ENCODE measurements at places on chromosomes 13 and 19.
A peak's percentile ranks its signal among the peaks of the same experiment; 100 is the strongest.

- no peak for DNase-seq
Measured at GRCh38 chr19:32824916-32825608, 44.5 kb downstream of the SLC7A9 start.

DNA sequence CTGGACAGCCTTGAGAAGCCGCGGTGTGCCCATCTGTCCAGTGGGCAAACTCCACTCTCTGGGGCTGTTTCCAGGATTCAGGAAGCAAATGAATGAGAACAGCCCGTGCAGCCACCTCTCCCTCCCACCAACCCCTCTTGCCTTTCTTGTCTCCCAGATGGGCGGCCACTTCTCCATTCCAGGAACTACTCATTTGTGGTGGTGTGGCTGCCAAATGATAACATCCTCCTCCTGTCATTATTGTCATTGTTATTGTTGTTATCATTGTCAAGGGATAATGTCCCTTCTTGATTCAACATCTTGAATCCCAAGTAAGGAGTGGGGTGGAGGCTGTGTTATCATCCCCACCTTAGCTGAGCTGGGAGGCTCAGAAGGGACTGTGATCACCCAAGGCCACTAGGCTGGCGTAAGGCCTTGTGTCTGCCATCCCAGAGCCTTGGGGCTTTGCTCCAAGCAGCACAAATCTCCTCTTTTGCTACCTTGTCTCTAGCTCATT is 1.6 kb downstream of the DNM2 start:
- no peak for DNase-seq

- no peak for DNase-seq
Measured at GRCh38 chr19:29308977-29309590, 96.1 kb upstream of the UQCRFS1 start.

DNA sequence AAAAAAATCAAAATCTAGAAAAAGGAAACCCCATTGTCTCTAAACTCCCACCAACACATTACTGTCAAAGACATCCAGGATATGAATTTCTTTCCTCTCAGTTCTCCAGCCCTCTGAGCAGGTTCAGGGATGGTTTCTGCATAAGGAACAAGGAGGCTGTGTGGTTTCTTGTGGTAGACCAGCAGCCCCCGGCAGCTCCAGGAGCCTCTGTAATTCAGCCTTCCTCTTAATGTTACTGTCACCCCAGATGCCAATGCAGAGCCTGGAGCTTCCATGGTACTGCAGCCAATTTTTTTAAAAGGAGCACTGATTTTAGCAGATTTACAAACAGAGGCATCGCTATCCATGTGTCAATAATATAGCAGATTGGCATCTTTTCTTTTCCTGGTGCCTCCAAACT is 100.6 kb upstream of the FAM216B start:
- no peak for DNase-seq

GRCh38 chr19:2315818-2316353 is 7.9 kb upstream of the LINGO3 start:
- no peak for DNase-seq

DNA sequence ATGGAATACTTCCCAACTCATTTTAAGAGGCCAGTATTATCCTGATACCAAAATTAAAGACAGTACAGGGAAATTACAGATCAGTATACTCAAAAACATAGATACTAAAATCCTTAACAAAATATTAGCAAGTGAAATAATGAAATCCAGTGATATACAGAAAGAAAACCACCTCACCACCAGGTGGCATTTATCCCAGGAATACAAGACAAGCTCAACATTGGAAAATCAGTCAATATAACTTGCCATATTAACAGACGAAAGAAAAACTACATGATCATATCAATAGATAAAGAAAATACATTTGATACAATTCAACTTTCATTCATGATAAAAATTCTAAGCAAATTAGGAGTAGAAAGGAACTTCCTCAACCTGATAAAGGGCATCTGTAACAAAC is 6.7 kb upstream of the GNA15 start:
- DNase-seq = no peak

DNA sequence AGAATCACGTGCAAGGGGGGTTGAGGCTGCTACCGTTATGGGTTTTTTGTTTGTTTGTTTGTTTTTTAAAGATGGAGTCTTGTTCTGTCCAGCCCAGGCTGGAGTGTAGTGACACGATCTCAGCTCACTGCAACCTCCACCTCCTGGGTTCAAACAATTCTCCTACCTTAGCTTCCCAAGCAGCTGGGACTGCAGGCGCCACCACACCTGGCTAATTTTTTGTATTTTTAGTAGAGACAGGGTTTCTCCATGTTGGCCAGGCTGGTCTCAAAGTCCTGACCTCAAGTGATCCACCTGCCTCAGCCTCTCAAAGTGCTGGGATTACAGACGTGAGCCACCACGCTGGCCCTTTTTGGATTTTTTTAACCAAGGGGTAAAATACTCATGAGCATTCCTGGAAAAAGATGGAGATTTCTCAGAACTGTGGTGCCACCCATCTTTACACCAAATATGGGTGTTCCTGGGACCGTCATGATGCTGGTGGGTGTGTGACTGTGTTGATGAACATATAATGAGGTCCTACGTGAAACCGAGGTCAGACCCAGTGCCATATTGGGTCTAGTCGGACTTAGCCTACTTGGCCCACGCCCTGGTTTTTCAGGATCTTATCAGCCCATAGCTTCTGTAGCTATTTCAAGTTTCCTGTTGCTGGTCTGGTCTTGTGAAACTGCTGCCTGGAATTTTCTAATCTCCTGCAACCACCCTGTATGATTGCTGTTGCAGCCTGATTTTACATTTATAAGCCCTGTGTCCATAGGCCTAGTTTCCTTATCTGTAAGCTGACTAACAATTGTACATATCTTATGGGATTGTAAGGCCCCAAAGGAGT is 6.2 kb downstream of the PPP1R15A start:
- no peak for DNase-seq

GRCh38 chr13:60018536-60018935 is 145.2 kb downstream of the DIAPH3 start:
- DNase-seq = no peak

DNA sequence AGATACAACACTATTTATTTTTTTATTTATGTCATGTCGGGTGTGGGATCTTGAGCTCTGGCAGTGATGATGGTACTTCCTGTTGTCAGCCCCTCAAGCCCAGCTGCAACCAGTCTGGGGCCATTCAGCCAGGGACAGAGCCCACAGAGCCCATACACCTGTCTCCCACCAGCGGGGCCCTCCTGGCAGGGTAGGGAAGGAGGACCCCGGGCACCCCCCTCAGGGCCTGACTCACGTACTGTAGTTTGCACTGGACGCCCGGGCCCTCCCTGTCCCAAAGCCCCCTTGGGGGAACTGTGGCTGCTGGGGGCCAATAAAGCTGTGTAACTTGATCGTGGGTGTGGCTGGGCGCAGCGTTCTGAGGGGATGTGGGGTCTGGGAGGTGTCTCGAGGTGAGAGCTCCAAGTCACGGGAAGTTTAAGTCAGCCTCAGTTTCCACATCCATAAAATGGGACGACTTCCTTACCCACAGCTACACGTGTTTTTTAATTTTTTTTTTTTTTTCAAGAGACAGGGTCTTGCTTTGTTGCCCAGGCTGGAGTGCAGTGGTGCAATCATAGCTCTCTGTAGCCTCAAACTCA is 9.5 kb downstream of the ATG4D start:
- DNase-seq = no peak

DNA sequence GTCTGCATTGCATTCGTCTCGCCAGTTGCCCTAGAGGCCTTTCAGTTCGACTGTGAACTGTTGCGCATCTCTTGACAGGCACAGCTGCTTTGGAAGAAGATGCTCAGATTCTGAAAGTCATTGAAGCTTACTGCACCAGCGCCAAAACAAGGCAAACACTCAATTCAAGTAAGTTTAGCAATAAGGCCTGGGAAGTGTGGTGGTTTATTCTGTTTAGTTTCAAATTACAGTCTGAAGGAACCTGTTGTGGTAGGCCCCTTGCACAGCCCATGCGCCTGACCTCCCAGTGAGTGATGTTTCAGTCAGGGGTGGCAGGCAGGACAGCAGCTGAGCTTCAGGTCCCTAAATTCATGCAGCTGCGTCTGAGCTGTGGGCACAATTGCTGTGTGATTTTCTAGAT is 32.2 kb upstream of the TEX29 start:
- DNase-seq = no peak

GRCh38 chr19:48102870-48103751 is 7.5 kb downstream of the PLA2G4C start:
- no peak for DNase-seq

GRCh38 chr13:102999499-102999898 is 66.7 kb downstream of the SLC10A2 start:
- DNase-seq = no peak

DNA sequence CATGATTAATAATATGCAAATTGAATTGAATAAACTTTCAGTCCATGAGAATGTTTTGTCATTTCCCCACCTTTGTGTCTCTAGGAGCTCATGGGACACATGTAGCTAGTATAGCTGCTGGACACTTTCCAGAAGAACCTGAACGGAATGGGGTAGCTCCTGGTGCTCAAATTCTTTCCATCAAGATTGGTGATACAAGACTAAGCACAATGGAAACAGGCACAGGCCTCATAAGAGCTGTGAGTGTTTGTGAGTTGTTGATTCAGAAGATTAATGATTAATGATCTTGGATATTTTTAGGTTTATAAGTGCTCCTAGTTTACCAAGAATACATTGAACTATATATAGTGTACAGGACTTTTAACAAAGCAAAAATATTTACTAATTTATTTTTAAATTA is 30.1 kb downstream of the TPP2 start:
- no peak for DNase-seq

DNA sequence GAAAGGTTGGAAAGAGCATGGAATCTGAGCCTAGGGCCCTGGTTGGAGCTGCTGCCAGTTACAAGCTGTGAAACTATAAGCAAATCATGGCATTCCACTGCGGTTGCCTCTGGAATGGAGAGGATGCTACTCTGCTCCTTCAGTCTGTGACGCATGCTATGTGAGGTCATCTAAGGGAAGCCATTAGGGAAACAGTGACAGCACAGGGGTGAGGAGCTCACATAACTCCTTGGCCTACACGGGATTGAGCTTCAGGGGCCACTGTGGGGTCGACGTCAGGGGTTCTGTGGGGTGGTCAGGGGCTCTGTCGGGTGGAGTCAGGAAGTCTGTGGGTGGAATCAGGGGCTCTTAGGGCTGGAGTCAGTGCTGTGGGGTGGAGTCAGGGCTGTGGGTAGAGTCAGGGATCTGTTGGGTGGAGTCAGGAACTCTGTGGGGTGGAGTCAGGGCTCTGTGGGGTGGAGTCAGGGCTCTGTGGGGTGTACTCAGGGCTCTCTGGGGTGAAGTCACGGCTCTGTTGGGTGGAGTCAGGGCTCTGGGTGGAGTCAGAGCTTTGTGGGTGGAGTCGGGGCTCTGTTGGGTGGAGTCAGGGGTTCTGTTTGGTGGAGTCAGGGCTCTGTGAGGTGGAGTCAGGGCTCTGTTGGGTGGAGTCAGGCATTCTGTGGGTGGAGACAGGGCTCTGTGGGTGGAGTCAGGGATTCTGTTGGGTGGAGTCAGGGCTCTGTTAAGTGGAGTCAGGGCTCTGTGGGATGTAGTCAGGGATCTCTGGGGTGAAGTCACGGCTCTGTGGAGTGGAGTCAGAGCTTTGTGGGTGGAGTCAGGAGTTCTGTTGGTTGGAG is 35.8 kb upstream of the MEDAG start:
- no peak for DNase-seq

- DNase-seq = no peak
Measured at GRCh38 chr13:44147233-44147632, 226.4 kb upstream of the SERP2 start.

DNA sequence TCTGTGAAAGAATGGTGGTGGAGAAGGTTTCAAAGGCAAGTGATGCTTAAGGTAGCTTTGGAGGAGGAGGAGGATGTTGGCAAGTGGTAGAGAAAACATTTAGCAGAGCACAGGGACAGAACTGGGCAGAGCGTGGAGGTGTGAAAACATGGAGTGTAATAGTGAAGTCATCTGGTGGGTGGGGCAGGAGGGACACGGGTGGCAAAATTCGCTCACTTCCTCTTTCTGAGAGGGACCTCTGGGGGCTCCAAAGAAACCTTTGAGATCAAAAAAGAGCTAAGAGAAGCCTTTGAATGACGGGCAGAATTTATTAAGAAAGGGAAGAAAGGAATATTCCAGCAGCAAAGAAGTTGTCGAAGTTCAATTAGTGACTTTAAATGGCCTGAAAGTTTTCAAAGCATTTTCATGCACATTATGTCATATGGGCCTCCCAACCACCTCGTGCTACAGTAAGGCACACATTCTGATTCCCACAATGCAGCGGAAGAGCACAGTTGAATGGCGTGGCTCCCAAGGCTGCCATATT is 82.8 kb downstream of the STARD13 start:
- no peak for DNase-seq

GRCh38 chr13:25302121-25302520 is 696 bp downstream of the NUP58 start:
- DNase-seq = no peak

- no peak for DNase-seq
Measured at GRCh38 chr13:59641261-59641660, 522.5 kb downstream of the DIAPH3 start.

- DNase-seq = no peak
Measured at GRCh38 chr13:106493533-106494220, 41.8 kb downstream of the EFNB2 start.

GRCh38 chr13:75430436-75431209 is 51.3 kb downstream of the TBC1D4 start:
- no peak for DNase-seq

GRCh38 chr19:7944177-7944761 is 803 bp upstream of the TIMM44 start:
- peak; percentile 76 for DNase-seq

GRCh38 chr19:11737964-11738745 is 591 bp downstream of the ZNF823 start:
- DNase-seq = peak; percentile 7

GRCh38 chr19:344625-345319 is at the start of gene MIER2:
TSS of gene MIER2 (minus strand) at chr19:344796. CDS start at chr19:344782, 14 bp downstream.
- DNase-seq = peak; percentile 87

DNA sequence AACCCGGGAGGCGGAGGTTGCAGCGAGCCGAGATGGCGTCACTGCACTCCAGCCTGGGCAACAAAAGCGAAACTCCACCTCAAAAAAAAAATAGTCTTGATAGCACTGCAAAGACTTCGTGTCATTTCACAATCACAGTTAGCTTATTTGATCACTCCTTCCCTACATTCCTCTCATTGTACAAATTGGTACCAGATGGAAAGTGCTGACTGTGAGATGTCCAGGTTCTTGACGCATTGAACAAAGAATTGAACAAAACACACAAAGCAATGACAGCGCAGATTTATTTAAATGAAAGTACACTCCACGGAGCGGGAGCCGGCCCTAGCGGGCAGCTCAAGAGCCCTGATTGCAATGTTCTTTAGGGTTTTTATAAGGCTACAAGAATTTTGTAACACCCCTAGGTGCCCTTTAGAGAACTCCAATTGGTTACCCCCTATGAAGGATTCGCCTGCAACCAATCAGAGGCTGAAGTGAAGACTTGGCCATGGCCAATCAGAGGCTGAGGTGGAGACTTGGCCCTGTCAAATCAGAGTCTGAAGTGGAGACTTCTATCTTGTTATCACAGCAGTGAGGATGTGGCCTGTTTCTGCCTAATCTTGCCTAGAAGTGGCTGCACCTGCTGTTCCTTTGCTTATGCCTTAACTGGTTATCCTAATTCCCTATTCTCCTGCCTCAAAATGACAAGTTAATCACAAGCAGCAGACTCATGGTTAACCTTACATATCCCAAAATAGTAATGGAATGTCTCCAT is 16.7 kb downstream of the ZNF556 start:
- no peak for DNase-seq

- no peak for DNase-seq
Measured at GRCh38 chr19:5075597-5075996, 106.7 kb downstream of the KDM4B start.
